SK-N-SH treated with all-trans-retinoic acid at 6 μM for 48 hours (cell line): ENCODE measurements at places on chromosomes 11 and 22.

DNA sequence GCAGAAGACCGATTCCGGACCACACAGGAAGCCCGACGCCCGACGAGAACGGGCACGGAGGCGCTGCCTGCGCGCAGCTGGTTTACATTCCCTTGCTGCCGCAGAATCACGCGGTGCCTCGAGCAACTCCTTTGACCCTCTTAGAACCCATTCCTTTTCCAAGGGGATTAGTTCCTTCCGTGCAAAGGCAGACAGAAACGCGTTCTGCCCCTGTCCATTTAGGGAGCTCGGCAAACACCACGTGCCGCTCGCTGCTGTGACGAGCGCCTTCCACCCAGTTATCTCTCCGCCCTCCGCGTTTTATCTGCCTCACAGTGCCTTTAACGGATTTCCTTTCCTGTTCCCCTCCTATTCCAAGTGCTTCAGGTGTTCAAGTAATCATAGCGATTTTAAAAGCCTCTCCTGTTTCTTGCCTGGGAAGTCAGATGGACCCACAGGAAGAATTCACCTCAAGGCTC lies 24.1 kb upstream of the MICAL3 start:
- no peak for ATAC-seq

DNA sequence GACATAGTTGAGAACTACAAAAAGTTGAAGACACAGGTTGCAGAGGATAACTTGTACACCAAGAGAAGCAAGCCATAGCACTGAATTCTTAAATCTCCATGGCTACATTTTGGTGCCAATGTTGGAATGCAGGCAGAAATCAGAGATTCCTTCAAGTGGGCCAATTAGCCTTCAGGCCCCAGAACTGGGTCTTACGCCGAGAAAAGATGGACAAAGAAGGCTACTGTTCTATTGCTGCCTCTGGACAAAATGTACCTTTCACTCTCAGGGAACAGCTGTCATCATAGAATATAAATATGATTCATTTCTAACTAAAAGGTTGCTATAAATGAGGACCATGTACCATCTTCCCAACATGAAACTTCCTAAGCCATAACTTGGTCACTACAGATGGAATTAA lies 13.7 kb downstream of the TMEM216 start:
- no peak for ATAC-seq

- no peak for ATAC-seq
Observed at GRCh38 chr11:73854680-73855079, 22.0 kb downstream of the COA4 start.

- ATAC-seq = no peak
Observed at GRCh38 chr22:47547239-47547661, 784.8 kb downstream of the TBC1D22A start.

GRCh38 chr11:116787786-116788486 lies at the start of gene ZPR1:
TSS of gene ZPR1 (minus strand) at chr11:116788023. CDS start at chr11:116787990, 33 bp downstream.
- ATAC-seq = peak; percentile 87

DNA sequence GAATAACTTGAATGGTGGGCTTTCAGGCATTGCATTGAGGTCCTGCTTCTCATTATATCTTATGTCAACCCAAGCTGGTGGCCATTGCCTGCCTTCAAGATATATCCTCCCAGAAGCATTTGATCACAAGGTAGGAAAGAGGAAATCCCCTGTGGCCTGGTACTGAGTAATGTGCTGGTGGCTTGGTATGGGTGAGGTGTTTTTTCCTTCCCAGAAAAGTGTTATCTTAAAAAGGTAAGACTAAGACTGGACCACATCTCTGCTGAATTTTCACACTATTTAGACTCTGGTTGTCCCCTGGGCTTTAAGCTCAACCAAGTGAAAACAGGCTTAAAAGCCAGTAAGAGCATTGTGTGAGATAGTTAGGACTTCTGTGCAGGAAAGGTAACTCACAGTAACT lies 3.7 kb downstream of the INSC start:
- no peak for ATAC-seq
